ENCODE measurements at places on chromosomes 3 and 15.

DNA sequence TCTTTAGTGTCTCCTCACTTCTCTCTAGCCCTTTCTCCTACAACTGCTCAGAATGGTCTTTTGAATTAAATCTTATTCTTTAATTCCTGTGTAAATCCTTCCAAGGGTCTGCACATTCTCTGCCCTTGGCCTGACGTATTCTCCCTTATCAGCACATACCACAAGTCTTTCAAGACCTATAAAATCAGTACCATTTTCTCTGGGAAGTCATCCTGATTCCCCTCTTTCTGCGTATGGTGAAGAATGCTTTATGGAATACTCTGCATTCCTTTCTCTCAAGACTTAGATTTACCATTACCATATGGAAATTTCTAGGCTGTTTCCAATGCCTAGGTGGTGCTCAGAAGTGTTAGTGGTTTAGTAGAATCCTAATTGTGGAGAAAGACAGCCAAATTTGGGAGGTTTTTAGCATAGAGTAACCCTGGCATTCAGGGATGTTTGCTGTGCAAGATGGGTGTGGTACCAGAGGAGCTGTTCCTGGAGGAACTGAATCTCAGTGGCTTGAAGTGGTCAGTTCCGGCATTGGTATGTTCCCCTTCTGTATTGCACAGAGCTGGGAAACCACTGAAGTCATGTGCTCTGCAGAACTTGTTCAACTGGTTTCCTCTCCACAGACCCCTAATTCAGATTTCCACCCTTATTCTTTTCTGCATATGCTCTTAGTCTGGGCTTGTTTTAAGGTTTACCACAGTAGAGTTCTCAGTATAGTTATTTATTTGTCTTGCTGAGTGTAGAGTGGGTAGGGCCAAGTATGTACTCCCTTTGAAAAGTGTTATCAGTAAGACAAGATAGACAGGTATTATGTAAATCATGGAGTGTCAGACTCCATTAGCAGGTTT is 24.5 kb downstream of the IQGAP1 start:
- DNase-seq, result peak; percentile 94

- no peak for DNase-seq
Observed at GRCh38 chr3:44999782-45000181, 23.7 kb downstream of the EXOSC7 start.

- DNase-seq, result no peak
Observed at GRCh38 chr15:29208836-29209235, 60.8 kb downstream of the NSMCE3 start.

- DNase-seq, result peak; percentile 63
Observed at GRCh38 chr3:63847718-63848450, 15.7 kb downstream of the THOC7 start.

DNA sequence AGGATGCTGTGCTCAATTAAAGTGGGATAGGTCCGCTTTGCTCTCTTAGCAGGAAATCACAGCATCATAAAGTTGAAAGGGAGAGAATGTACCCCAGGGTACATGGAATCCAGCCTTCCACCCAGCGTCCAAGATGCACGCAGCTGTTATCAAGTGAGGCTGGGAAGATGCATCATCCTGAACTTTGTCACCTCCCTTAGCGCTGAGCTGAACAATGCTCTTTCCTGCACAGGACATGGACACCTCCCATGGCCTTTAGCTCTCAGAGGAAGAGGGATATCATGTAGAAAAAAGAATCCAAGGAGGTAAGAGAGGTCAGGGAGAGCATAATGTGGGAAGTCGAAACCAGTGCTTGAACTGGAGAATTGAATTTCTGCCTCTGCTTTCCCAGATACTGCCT is 192.8 kb downstream of the FEZF2 start:
- no peak for DNase-seq

DNA sequence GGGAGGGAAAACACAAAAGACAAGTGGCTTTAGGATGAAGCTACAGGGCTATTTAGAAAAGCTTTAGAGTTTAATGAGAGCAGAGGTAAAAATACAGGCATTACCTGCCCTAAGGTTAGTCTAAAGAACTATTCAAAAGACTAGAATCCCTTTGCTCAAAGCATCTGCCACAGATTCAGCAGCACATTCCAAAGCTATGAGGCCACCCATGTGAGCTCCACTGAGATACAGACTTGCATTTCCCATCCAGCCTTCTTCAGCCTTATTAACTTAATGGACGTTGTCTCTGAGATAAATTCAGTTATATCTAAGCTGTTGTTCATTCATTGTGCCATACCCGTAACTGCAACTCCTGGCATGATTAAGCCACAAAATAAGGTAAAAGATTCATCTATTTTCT is 25.4 kb downstream of the CXCR6 start:
- DNase-seq, result peak; percentile 86

DNA sequence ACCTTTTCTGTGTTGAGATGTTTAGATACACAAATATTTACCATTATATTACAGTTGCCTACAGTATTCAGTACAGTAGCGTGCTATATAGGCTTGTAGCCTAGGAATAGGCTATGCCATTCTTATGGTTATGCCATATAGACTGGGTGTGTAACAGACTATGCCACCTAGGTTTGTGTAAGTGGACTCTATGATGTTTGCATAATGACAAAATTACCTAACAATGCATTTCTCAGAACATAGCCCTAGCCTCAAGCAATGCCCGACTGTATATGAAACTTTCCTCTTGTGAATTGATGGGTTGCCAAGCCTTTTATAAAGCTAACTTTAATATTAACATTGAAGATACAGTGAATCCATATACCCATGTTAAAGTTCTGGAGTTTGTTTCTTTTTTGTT is 10.3 kb upstream of the PHLDB2 start:
- DNase-seq, result no peak

- no peak for DNase-seq
Observed at GRCh38 chr3:42844815-42845214, 30.9 kb downstream of the CYP8B1 start.

DNA sequence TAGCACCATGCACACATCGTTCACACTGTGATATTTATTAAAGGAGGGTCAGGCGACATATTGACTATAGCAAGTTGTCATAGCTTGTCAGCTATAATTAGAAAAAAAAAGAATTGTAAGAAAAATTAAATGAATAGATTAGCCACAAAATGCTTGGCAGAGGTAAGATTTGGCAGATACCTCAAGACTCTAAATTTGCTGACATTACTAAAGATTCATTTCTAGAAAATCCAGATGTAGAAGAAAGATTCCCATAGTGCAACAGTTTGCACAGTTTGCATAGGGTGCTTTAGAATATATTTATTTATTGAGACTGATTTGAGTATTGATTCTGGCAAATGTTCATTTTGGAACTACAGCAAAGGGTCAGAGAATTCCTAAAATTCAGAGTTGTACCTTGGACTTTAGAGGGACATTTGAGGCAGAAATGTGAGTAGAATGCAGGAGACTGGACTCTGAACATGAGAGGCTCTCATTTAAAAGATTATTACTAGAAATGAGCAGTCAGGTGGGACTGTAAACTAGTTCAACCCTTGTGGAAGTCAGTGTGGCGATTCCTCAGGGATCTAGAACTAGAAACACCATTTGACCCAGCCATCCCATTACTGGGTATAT is 102.0 kb upstream of the BHLHE40 start:
- no peak for DNase-seq

DNA sequence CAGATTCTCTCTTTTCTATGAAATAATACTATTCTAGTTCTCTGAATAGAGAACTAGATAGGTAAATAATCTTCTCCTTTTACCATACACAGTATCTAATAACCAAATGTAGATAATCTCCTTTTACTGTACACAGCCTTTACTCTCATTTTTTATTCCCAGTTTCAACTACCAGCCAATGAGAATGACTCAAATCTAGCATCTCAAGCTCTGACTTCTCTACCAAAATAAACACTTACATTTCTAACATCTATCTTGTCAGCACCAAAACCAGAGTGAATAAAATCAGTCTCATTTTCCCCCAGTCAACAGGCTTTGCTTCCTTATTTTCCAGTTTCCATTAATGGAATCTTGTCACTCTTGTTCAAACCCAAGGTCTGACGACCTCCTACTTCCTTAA is 36.9 kb downstream of the LRRFIP2 start:
- DNase-seq, result no peak

DNA sequence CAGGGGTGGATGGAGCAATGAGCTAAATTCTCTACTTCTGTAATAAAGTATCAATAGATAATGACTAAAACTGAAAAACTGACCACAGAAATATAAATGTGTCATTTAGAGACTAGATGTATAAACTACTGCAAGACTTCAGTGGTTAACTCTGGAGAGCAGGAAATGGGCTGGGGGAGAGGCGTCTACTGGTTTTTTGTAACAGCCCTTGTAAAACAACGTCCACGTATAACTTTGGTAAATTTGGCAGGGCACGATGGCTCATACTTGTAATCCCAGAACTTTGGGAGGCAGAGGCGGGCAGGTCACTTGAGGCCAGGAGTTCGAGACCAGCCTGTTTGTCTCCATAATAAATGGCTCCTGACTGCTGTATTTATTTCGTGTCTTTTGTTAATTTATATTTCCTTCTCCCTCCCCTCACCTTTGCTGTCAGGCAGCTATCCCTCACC is 12.5 kb downstream of the RAB27A start:
- no peak for DNase-seq

DNA sequence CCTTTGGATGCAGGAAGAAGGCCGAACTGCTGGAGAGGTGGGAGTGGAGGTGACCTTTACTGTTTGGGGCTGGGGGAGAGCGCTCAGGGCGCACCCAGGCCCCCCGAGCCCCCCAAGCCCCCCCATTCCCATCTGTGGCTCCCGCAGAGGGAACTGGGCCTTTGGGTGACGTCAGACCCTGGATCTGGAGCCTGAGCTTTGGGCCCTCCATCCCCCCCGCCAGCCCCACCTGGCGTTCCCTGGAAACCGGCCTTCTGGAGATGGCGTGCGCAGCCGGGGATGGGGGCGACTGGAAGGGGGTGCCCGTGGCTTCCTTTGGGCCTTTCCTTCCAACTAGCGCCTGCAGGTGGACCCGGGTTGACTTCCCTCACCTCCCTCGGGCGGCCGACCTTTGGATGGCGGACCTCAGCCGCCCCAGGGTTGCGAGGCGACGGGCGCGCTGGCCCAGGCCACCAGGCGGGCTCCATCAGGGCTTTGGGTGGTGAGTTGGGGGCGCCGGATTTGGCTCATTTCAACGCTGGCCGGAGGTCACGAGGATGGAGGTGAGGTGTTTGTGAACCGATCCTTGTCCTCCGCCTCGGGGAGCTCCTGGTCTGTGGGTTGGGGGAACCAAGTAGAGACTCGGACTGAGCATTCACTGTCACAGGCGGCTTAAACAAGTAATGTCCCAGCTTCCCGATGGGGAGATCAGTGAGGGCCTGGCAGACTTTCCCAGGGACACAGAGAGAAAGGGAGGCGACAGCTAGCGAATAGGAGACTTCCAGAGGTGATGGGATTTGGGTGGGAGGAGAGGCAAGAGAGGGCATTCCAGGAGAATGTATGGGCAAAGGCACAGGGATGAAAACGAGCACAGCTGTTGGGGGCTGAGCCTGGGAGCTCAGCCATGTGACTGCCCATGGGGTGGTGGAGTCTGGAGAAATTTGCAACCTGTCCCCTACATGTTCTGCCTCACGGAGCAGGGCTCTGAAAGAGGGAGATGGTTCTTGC is 709 bp downstream of the SCAMP5 start:
- peak; percentile 63 for DNase-seq

GRCh38 chr3:144127700-144128099 is 156.1 kb downstream of the DIPK2A start:
- no peak for DNase-seq

DNA sequence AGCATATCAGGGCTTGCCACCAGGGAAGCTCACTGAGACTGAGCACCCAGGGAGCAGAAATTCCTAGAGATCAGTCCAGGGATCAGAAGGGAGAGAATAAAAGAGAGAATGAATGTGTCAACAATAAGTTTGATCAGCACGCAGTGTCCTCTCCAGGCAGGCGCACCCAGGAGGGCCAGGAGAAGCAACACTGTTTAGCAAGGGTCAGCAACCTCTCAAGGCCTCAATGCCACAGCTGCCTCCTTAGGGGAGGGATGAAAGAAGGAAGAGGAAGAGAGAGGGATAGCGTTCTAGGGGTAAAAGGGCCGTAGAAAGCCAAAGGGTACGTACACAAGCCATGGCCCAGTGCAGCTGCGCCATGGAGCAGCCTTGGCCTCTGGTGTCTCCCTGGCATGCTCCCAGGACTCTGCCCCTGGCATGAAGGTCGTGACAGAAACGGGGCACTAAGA is 399.8 kb downstream of the SHQ1 start:
- no peak for DNase-seq

DNA sequence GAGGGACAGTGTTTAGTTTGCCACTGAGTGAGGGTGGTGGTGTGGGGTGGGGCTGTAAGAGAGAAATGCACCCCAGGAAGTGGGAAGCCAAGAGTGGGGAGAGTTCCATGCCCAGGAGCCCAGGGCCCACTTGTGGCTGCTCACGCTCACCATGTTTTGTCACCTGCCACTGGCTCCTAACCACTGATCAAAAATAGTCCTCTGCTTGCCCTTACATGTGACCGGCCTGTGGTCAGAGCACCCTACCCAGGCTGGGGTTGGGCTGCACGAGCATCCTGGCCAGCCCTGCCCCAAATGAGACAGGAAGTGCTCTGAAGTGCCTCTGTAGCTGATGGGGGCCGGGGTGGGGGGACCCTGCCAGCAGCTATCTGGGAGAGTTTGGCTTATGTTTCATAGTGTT is 216.3 kb downstream of the RPLP1 start:
- no peak for DNase-seq
